ENCODE measurements at places on chromosomes 5 and 9.

DNA sequence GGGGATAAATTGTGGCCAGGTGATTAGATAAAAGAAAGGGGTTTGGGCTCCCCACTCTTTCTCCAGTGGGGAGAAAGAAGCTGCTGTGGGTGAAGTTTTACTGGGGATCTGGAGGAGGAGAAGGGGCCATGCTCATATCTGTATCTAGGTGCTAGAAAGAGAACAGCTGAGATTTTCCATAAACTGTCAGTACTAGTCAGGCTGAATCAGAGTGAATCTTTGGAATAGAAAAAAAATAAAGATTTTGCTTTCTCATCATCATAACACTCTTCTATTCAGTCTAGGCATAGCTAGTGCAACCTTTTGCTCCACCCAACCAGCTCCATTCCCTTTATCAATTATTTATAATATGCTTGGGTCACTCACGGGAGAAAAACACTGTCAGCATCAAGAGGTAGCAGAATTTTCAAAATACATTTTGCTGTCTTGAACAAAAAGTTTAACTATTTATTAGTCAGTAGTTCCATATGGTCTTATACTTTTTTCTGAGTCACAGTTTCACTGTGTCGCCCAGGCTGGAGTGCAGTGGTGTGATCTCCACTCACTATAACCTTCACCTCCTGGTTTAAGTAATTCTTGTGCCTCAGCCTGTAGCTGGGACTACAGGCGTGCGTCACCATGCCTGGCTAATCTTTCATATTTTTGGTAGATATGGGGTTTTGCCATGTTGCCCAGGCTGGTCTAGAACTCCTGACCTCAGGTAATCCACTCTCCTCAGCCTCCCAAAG, 21.3 kb upstream of the ERMP1 start:
- DNase-seq: no peak

DNA sequence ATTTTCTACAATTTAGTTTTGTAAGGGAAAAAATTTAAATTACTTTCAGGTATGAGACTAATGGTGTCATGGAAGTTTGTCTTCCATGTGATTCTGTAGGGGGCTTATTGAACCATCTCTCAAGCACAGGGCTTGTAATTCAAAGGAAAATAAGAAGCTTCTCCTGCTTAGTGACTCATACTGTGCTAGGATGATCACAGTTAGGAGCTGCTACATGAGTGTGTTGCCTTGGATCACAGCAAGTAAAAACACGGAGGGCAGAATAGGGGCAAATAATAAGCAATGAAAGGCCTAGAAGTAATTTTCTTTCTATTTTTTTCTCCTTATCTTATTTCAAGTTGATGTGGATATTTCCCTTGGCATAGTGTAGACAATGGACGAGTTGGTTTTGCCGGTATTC, 28.9 kb downstream of the TMEM167A start:
- DNase-seq: no peak

DNA sequence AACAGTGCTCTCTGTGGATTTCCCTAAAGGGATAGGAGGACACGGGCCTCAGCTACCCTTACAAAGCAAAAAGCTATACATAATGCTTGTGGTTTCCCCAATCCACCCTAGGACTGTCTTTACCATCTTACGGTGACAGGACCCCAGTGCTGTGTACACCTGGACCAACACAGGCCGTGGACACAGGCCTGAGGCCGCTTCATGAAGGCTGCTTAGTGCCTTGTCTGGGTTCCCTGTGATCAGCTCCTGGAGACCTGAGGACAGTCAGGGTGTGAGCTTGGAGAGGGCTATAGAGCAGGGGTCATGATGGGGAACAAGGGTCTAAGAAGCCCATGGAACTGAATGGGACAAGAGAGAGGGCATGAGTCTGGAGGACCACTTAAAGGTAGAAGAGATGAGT, 2.9 kb downstream of the FANCG start:
- DNase-seq: no peak

- DNase-seq: no peak
Measured at GRCh38 chr5:54959673-54960418, 25.5 kb downstream of the ESM1 start.

DNA sequence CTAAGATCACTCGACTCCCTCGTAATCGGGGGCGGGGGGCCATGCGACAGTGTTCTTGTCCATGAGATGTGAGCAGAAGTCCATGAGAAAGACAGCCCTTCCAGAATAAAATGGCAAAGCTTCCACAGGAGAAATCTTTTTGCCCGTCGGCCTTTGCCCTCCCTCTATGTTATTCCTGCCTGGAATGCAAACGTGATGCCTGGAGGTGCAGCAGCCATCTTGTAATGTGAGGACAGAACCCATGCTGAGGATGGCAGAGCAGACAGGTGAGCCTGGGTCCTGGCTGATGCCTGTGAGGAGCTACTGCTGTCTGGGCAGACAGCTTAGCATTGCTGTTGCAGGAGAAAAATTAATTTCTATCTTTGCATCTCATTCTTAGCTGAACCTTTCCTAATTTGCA, 17.2 kb downstream of the MED10 start:
- DNase-seq: no peak

DNA sequence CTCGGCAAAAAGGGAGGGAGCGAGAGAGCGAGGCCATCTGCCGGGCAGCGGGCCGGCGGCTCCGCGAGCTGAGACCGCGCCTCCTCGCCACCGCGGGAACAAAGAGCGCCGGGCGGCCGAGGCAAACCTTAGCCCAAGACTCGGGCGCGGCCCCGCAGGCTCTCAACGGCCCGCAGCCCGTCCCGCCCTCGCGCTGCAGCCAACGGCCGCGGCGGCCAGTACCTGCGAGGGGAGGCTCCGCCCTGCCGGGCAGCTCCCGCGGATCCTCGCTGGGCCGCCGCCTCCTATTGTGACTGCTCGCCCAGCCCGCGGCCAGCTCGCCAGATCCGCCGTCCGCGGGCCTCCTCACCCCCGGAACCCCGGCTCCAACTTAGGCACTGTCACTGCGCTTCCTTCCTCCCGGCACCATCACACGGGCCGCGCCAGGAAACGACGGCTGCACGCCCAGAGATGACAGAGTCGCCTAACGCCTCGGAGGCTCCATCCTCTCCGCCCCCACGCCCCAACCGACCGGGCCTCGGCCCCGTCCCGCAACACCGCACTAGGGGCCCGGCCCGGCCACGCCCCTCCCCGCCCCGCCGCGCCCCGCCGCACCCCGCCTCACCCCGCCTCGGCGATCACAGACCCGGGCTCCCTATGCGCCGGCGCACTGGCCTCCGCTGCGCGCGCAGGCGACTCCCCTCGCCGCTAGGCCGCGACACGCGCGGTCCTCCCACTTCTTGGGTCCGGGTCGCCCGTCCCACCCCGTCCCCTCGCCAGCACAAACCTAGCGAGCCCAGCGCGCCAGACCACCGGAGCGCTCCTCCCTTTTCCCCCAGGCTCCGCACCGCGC, 479 bp upstream of the RNF38 start:
- DNase-seq: peak; percentile 86

GRCh38 chr5:136005476-136005875, 23.3 kb upstream of the TGFBI start:
- DNase-seq: no peak

- no peak for DNase-seq
Measured at GRCh38 chr5:151772846-151773561, 1.2 kb downstream of the G3BP1 start.

GRCh38 chr5:157778121-157778805, 34.8 kb downstream of the LSM11 start:
- DNase-seq: no peak

- DNase-seq: no peak
Measured at GRCh38 chr5:138351517-138351916, 968 bp upstream of the KDM3B start.

DNA sequence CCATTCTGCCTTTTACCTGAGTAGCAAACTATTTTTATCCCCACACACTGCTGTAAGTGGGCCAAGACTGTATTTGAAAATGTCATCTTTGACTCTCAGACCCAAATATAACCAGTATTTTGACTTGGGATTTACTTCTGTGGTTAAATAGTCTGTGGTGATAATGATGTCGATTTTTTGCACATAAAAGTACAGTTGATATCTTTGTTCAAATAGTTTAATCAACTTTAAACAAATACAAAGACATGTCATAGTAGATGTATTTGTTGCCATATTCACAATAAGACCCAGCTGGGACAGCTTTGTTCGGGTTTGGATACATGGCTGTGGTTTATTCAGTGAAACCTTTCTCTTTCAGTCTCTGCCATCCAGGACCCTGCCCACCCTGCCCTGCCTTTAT, 20.4 kb downstream of the NFX1 start:
- no peak for DNase-seq

- DNase-seq: no peak
Measured at GRCh38 chr5:151340004-151340403, 7.4 kb downstream of the SLC36A2 start.

DNA sequence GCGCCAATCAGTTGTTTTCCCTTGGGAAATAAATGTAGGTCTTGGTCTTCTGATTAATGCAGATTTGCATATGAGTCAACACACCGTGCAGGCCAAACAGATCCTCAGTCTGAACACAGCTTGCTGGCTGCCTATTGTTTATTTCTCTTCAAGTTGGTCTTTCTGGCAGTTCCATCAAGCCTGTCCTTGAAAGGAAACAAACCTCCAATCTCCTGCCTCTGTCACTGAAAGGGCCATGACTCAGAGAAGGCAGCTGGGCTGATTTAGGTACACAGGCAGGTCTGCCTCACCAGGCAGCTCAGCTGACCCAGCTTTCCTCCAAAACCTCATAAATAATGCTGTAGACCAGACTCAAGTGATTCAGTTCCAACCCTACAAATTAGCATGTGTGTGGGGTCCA, 175.9 kb downstream of the MAN2A1 start:
- no peak for DNase-seq

DNA sequence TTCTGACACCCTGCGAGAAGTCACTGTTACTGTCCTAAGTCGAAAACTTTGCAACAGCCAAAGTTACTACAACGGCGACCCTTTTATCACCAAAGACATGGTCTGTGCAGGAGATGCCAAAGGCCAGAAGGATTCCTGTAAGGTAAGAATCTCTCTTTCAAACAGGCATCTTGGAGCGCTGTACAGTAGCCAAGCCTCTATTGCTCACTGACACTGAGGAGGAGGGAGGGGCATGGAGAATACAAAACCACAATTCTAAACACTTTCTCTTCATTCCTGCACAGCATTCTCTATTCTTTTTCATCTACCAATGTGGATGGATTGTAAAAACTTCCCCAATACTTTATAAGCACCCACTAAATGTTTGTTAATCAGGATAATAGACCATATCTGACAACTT, 7.4 kb downstream of the GZMK start:
- no peak for DNase-seq

- DNase-seq: no peak
Measured at GRCh38 chr5:644971-645370, 32.8 kb downstream of the CEP72 start.

DNA sequence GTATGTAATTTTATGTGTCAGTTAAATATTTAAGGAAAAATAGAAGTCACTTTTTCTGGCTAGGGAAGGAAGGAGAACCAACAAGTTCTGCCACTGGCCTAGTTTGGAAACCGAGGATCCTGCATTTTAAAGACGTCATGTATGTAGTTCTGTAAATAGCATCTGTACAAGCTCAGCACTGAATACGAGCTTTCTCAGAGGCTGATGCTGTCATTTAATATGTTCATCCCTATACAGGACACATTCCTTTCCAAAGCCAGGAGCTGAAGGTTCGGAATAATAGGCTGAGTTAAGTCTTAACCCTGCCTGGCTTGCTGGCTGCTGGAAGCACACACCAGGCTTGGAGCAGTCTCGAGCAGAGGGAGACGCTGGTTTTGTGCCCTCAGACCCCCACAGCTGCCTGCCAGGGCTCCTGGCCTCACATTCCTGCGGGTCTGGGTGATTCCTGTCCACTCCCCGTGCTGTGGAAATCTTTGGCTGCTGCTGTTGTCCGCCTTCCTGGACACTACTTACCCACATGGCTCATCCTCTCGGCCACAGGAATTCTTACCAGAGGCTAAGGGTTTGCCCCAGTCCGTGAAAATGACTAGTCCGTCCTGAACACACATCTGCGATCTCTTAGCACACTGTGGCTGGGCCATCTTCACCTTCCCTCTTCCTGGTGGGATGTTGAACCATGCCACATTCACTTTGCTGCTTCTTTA, 36.6 kb downstream of the SLC46A2 start:
- no peak for DNase-seq

DNA sequence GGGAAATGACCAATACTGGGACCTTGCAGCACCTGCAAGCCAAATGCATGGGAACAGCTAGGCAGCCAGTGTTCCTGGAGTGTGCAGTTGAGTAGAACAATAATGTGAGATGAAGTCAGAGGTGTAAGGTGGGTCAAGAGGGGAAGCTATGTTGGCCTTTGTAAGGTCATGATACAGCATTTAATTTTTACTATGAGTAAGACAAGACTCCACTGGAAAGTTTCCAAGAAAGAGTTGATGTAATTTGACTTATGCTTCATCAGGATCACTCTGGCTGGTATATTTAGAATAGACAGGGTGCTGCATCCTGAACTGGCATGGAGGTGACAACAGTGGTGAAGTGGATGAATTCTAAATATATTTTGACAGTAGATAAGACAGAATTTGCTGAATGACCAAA, 744.8 kb downstream of the KCTD16 start:
- DNase-seq: no peak

DNA sequence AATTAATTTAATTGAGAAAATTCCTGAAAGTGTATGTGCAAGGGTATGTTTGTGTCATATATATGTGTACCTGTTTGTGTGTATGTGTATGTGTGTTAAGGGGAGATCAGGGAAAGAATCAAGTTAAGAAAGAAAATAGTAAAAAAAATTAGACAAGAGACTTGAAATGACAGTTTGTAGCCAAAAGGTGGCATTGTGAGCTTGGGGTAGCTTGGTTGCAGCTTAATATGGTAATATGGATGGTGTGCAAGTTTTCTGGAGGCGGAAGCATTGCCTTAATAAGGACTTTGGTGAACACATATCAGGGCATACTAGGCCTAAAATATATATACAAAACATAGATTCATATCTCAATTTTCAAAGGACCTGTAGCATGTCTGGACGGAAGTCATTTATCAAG, 129.9 kb downstream of the INSYN2B start:
- no peak for DNase-seq

DNA sequence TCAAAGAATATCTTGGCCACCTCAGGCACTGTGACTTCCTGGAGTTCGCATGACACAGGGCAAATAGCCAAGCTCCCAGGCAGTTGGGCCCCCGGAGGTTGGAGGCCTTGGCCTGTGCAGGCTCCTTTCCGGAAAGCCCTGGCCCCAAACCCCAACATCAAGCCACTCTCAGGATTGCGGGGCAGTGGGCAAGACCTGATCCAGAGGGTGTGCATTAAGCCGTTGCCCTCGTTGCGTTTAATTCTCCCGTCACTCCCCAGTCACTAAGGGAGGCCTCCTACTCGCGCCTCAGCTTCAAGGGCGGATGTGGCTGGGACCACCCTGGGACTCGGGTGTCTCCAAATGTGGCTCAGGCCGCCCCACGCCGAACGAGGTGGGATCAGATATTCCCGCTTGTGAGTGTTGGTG, 60.1 kb downstream of the TMEM174 start:
- no peak for DNase-seq

GRCh38 chr5:9737265-9737664, 107.1 kb upstream of the TAS2R1 start:
- no peak for DNase-seq

- no peak for DNase-seq
Measured at GRCh38 chr5:171270136-171270535, 38.9 kb upstream of the TLX3 start.

GRCh38 chr9:109422641-109423040, 75.5 kb downstream of the PTPN3 start:
- no peak for DNase-seq

GRCh38 chr9:106305428-106306133, 557.4 kb upstream of the ZNF462 start:
- peak; percentile 31 for DNase-seq

- no peak for DNase-seq
Measured at GRCh38 chr5:5551499-5551898, 129.0 kb downstream of the ICE1 start.

All from NCI-H446 (cell line).